ENCODE measurements at places on chromosomes 3 and 15.

GRCh38 chr15:80395616-80396015 is 8.6 kb upstream of the ARNT2 start:
- DNase-seq: no peak

GRCh38 chr3:38226273-38226672 is 39.3 kb upstream of the SLC22A13 start:
- DNase-seq: no peak

DNA sequence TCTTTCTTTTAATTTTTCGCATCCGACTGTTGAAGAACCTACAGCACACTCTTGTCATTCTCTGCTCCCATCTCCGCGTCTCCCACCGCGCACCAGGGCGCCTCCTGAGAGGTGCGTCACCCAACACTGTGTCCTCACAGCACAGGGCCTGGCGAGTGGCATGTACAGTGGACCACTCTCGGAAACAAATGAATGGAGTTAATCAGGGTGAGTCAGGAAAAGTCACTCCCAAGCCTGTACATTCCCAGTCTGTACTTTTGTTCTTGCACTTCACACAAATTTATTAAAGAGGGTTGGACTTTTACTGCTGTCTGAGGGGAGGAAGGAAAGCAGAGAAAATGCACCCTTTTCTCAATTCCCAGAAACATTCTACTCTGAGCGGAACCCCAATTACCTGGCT is 625 bp downstream of the COL6A6 start:
- DNase-seq: no peak

DNA sequence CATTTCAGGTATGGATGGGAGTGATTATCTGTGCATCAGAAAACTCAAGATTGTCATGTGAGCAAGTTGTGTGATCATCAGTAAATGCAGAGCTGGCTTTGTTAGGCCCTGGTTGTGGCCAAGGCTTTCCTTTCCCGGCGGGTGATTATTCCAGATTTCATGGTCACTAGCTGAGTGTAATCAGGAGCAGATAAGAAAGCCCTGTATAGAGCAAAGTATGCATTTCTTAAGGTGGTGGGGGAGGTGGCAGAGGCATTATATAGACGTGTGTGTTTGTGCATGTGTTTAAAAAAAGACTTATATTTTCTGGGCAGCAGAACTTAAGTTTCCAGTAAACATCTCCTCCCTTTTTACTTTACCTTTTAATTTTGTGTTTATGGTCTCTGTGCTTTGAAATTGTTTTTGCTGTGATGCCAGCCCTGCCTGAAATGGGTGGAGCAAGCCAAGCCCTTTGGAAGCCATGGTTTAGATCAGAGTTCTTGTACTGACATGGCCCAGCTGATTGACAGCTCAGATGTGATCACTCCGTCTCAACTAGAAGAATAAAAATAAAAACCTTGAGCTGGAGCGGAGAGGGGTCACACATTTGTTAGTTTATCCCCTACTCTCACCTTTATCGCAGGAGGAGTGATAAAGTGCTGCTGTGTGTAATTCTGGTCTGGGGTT is 22.2 kb downstream of the SMAD3 start:
- DNase-seq: no peak

DNA sequence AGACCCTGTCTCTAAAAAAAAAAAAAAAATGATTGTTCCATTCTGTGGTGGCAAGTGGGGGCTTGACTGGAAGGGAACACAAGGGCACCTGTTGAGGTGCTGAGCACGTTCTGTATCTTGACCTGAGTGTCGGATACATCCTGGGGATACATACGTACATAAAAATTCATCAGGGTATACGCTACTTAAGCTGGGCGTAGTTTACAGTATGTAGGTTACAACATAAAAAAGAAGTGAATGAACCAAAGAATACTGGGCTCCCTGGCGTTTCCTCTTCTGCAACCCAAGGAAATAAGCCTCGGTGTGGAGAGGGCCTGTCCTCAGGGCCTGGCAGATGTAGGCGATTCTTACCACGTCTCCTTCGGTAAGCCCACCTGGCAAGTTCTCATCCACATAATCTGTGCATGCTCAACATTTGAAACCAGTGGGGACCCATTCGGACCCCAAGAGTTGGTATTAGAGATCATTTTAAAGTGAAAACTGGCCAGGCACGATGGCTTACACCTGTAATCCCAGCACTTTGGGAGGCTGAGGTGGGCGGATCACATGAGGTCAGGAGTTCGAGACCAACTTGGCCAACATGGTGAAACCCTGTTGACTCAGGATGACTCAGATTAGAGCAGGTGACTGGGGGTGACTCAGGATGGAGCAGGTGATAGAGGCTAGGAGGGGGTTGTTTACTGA is 5.1 kb upstream of the MUC20 start:
- DNase-seq: no peak

- DNase-seq: no peak
Measured at GRCh38 chr3:64289622-64290021, 64.4 kb upstream of the PRICKLE2 start.

GRCh38 chr15:47548231-47548630 is 169.1 kb upstream of the SEMA6D start:
- DNase-seq: no peak

- peak; percentile 76 for DNase-seq
Measured at GRCh38 chr15:69758810-69759790, 306.5 kb downstream of the RPLP1 start.

- no peak for DNase-seq
Measured at GRCh38 chr15:94453227-94453988, 222.0 kb downstream of the MCTP2 start.

DNA sequence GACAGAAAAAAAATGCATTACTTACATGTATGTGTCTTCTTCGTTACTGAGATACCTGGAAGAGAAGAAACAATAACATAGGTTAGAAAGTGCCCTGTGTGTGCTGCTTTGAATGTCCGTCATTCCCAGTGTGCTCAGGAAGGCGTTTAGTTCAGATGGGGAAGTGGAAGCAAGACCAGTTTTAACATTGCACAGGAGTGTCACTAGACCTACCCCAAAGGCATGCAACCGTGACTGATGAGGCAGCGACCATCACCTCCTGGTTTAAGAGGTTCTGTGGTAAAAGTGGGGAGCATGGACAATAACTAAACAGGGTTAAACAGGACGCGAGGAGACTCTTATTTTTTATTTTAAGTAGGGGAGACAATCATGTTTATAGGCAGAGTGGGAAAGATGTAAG is 199.7 kb upstream of the ICE2 start:
- no peak for DNase-seq

GRCh38 chr3:46573701-46574100 is 7.6 kb upstream of the LRRC2 start:
- no peak for DNase-seq

- DNase-seq: peak; percentile 78
Measured at GRCh38 chr3:38138349-38139190, at the start of gene MYD88. TSS of gene MYD88 (plus strand) at chr3:38138661. CDS start at chr3:38138701, 40 bp downstream.

DNA sequence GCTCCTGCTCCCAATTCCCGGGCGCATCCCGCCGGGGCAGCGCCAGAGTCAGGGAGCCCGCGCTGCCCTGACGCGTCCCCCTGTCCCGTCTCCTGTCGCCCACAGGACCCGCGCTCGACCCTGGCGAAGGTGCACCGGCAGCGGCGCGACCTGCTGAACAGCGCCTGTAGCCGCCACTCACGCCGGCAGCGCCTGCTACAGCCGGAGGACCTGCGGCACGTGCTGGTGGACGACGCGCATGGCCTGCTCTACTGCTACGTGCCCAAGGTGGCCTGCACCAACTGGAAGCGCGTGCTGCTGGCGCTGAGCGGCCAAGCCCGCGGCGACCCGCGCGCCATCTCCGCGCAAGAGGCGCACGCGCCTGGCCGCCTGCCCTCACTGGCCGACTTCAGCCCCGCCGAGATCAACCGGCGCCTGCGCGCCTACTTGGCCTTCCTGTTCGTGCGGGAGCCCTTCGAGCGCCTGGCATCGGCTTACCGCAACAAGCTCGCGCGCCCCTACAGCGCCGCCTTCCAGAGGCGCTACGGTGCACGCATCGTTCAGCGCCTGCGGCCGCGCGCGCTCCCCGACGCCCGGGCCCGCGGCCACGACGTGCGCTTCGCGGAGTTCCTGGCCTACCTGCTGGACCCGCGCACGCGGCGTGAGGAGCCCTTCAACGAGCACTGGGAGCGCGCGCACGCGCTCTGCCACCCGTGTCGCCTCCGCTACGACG is 16.9 kb downstream of the C3orf22 start:
- DNase-seq: no peak

GRCh38 chr15:67796196-67797127 is 28.8 kb upstream of the SKOR1 start:
- no peak for DNase-seq

GRCh38 chr15:73026511-73027054 is 25.7 kb upstream of the NEO1 start:
- DNase-seq: no peak

DNA sequence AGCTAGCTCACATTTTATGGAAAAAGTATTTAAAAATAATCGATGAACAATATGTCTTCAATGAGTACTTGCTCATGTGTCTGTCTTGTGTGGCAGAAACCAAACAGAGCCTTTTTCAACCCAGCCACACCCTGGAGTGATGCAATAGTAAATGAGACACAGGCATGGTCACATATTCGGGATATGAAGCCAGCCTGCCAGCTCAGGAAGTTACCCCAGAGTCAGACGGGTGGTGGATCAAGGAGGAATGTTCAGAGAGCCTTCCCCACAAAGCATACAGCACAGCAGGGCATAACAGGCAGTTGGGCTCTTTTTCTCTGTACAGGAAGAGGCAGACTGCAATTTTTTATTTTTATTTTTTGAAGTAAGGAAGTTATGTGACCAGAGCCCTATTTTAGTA is 27.3 kb downstream of the LARP6 start:
- DNase-seq: no peak

GRCh38 chr15:77578641-77579372 is 53.9 kb downstream of the LINGO1 start:
- no peak for DNase-seq

GRCh38 chr3:77699125-77699691 is 659.3 kb downstream of the ROBO2 start:
- DNase-seq: no peak

DNA sequence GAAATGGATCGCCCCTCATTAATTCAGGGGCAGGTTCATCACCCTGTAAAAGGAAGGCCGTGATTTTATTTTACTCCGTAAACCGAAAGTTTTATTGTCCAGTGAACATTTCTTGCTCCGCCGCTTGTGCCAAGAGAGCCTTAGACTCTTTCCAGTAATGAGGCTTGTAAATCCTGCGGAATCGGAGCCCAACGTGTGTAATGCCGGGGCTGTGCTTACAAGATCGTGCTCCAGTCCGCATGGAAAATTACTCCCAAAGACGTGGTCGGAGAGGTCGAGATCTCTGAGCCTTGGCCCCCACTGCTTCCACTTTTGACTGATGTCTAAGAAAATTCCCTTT is 649 bp upstream of the PLOD2 start:
- no peak for DNase-seq

GRCh38 chr15:85752491-85752961 is 42.2 kb downstream of the KLHL25 start:
- DNase-seq: no peak

- no peak for DNase-seq
Measured at GRCh38 chr15:63793046-63793483, 40.7 kb downstream of the HERC1 start.

- no peak for DNase-seq
Measured at GRCh38 chr3:60095930-60096329, 1046.1 kb upstream of the CFAP20DC start.

GRCh38 chr3:178456621-178457285 is 79.5 kb upstream of the KCNMB2 start:
- DNase-seq: no peak

GRCh38 chr3:139378587-139379241 is 10.7 kb downstream of the COPB2 start:
- DNase-seq: no peak

DNA sequence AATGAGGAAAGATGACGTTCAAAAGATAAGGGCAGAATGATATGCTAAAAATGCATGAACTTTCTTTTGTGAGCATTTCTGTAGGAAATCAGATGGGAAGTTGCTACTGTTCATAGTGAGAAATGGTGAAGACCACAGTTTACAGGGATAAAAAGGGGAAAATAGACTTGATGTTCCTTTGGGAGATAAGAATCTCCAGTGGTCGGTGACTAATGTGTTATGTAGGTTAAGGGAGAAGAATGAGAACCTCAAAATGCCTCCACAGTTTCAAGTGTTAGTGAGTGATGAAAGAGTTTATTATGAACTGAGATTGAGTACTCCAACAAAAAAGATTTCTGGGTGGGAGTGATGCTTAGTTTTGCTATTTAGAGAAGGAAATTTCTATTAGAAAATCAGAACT is 247.2 kb downstream of the LSAMP start:
- DNase-seq: no peak

DNA sequence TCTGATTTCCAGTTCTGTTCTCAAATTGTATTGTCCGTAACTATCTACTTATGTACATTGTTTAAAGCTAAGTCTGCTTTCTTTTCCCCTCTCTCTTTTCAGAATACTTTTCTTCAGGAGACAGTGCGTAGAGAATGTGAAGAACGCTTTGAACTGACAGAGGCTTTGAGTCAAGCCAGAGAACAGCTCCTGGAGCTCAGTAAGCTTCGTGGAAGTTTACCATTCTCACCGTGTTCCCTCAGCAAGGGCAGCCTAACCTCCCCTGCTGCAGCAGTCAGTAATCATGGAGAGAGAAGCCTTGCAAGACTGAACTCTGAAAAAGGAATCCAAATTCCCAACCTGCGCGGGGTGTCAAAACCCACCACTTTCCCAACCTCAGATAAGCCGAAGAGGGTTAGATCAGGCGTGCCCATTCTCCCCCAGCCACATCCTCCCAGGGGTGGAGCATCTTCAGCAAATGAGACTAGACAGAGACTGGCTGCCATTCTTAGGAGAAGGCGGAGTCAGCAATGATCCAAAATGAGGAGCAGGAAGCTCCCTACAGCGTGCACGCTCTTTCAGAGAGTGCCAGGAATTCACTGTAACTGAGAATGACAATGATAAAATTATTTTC is 114.6 kb downstream of the CCNL1 start:
- DNase-seq: no peak

DNA sequence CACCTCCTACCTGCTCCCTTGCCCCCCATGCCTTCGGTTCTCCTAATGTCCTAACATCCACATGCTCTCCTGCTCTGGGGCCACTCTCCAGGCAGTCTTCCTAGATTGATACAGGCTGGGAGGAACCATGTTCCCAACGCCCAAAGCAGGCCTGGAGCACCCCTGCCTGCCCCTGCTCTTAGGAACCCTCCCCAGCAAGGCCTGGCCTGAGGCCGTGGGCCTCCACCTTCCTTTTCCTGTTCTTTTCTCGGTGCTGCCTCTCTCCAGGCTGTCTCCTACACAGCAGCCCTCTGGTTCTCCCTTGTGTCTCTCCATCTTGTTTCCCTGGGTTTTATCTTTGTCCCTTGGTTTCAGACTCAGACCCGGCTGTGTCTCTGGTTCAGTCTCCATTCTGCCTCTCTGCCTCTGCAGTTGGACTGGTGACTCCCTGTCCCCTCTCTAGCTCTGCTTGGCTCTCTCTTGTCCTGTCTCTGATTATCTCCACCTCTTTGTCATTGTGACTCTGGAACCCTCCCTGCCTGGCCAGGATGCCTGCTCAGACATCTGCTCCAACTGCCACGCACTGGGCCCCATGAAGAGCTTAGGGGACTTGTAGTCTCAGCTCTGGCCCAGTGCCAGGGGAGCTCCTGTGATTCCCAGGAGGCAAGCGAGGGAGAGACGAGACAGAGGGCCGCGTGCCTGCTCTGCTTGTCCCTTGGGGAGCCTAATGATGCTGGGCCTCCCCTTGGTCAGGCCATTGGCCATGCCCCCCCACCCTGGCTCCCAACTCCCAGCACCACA is 26.0 kb upstream of the RPL29 start:
- no peak for DNase-seq
